ENCODE measurements at places on chromosomes 1 and 21.
A peak's percentile ranks its signal among the peaks of the same experiment; 100 is the strongest.

DNA sequence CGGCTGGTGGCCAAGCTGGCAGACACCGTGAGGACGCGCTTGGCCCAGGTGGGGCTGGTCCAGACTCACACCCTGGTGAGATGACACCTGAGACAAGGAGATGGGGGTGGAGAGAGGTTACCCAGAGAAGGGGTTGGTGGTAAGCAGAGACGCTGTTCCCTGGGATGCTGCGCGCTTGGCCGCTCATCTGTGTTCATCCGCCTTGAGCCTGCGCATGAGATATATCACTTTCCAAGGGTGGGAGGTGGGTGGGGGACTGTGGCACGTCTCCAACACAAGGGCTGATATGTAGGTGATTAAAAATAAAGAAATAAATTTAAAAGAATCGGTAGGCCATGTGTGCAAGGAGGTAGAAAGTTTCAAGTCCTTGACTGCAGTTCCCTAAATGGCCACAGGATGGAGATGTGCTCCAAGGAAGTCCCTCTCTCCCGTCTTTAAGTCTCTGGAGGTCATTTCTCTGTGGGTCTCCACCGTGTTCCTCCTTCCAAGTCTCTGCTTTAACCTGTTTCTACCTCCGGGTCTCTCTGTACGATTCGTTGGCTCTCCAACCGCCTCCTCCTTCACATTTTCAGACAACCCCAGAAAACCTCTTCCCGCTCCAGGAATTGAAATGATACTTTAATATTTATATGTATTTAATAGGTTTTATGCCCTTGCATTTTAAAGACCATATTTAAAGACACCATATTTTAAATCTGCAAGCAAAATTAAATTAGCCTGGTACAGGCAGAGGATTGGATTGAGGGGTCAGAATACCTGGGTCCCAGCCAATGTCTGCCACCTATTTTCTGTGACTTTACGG is 4.5 kb downstream of the TTC24 start:
- DNase-seq, result peak; percentile 49

DNA sequence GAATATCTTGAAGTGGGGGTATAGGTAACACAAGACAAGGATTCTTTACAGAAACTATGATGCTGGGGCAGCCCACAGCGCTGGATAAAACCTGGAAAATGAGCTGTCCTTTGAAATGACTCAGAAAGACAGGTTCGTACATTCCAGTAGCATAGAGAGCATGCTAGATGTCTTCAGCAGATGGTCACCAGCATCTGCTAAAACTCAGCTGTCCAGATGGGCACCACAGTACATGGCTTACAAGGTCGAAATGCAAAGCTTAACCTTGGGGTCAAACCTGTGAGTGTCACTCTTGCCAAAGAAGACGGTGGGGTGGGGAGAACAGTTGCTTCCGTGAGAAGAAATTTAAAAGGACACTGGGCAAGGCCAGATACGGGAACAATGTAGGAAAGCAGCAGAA is 41.3 kb upstream of the TRIM45 start:
- DNase-seq, result no peak

DNA sequence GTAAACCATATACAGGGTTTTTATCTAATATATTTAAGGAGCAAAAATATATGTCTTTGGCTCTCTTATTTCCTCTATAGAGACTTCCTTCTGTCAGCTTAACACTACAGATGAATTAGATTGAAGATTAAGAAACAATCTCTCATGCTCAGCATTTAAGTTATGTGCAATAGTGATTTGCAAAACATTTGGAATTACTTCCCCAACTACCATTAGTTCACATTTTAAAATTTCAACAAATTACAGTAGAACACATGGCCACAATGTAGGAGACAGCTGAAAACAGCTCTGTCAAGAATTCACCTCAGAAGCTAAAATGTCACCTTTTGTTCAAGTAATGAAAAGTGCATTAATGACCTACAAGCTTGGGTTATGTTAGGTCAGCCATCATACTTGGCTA is 177.9 kb downstream of the EIF4G3 start:
- no peak for DNase-seq

DNA sequence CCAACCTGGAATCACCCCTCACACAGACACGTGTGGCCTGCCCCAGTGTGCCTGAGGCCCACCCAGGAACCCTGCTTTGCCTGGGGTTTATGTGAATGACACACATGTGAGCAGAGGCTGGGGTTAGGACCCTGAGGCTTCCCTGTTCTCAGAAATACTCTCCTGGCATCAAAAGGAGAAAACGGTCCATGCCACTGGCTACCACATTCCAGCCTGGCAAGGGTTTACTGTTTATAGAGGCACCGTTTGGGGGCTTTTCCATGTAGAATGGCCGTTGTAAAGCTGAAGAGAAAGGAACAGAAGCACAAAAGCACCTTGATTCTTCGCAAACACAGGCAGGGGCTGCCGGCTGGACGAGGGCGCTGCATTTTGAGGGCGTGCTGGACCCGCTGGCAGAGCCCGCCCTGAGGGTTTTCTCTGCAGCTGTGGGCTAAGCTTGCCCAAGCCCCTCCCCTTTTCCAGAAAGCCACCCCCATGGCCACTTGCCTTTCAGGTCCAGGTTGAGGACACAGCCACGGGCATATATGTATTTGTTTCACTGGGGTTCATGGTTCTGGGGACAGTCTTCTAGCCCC is 13.0 kb downstream of the TFF3 start:
- DNase-seq, result no peak

DNA sequence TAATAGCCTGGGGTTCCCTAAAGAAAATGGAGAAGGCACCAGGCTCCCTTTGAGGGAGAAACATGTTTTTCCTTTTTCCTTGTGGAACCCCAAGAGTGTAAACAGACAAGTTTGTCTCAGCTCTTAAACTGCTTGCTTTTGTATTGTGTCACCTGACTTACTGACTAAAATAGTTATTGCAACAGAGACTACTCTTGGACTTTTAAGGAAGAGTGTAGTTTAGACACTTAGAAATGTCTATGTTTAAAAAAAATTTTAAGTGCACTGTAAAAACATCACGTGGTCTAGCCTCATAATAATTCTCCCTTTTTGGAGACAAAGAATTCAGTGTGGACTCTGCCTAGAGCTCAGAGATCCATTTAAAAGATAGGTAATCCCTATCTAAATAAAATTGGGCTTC is 141.1 kb downstream of the TRIM33 start:
- DNase-seq, result no peak

DNA sequence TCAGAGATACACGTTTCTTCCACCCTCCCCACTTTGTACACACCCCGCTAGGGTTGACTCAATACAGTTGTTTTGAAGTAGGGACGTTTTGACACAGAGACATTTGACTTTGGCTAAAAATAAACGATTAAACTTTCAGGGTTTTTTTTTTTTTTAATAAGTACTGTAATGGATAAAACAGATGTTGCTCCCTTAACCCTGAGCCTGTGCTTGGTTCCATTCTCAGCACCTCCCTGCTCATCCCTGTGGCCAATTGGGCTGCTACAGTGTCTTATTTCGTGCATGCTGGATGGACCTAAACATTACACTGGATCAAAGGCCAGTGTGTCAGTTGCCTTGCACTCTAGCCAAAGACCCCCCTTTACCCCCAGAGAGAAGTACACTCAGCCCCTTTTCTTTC is 16.9 kb downstream of the GRHL3 start:
- DNase-seq, result no peak

DNA sequence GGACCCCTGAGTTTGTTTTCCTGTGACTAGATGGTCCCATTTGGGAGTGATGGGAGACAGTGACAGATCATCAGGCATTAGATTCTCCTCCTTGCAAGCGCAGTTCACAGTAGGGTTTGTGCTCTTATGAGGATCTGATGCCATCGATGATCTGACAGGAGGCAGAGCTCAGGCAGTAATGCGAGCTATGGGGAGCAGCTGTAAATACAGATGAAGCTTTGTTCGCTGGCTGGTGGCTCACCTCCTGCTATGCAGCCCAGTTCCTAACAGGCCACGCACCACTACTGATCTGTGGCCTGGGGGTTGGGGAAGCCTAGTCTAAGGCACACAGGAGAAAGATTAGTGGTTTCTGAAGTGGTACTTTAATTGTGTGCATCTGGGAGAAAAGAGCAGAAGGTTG is 7.1 kb upstream of the PLPP3 start:
- no peak for DNase-seq

GRCh38 chr1:214665606-214666110 is 62.7 kb downstream of the CENPF start:
- no peak for DNase-seq

- peak; percentile 40 for DNase-seq
Observed at GRCh38 chr1:94335950-94336349, 82.2 kb upstream of the ABCD3 start.

DNA sequence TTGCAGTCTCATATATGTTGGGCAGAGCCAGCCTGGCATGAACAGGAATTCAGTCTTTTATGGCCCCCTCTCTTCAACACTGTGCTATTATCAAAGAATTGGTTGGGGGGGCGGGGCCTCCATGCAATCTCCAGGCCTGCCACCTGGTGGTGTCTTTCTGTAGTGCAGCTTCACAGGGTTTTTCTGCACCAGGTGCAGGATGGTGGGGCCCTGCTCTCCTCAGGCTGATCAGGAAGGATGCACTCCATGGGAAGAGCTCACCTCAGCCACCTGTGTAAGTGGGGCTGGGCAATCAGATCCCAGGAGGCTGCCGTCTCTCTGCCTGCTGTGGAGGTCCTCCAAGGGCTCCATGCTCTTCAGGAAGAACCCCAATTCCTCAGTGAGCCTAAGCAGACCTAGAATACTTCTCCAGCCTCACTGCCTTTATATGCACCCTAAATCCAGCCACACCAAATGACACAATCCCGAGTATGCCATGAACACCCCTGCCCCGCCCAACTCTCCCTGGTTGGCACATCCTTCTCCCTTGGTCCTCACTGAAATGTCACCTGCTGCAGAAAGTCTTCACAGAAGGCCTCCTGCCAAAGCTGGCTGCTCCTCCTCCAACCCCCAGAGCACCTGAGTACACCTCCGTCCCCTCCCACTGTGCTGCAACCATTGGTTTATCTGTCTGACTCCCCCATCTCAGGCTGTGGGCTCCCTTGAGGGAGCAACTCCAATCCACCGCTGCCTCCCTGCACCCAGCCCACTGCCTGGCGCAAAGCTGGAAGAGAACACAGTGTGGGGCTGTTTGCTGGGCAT is 16.5 kb downstream of the STK40 start:
- DNase-seq, result peak; percentile 67

DNA sequence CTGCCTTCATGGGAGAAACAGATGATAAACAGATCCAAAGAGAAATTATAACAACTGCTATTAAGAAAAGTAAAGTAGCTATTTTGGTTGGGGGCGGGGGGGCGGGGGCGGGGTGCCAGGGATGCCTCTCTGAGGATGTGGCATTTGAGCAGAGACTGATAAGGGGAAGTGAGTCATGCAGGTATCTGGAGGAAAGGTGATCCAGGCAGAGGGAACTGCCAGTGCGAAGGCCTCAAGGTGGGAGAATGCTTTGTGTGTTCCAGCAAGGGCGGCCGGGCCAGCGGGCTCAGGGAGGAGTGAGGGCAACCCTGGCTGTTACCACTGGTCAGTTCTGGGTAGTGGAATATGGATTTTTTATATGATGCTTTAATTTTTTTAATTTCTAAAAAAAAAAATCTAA is 7.0 kb upstream of the TNFRSF1B start:
- no peak for DNase-seq

DNA sequence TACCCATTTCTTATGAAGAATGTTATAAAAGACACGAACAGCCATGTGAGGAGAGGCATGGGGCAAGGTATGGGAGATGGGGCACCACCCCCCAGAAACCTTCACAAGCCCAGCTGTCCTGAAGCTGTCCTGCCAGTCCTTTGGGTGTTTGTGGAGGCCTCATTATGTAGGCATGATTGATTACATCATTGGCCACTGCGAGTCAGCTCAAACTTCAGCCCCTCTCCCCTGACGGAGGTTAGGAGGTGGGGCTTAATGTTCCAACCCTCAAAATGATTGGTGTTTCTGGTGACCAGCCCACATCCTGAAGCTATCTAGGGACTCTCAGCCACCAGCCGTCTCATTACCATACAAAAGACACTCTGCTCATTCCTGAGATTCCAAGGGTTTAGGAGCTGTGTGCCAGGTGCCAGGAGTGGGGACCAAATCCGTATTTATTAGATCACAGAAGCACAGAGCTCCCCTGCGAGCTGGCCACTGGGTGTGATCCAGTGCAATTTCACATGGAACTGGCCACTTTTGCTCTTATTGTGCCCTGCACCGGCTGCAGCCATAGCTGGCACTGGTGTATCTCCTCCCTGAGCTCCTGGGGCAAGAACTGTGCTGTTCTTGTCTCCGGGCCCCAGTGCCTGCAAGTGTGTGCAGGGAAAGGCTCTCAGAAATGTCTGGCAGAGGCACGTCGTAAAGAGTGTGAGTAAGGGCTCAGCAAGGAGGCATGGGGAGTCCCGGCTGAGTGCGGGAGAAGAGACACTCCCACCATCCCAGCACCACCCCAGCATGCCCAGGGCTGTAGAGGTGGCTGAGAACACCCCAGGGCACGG is 10.5 kb downstream of the KIAA1614 start:
- no peak for DNase-seq

GRCh38 chr1:2344121-2344681 is 47.2 kb downstream of the MORN1 start:
- DNase-seq, result no peak
